ENCODE measurements at places on chromosomes 2 and 18.
A peak's percentile ranks its signal among the peaks of the same experiment; 100 is the strongest.

DNA sequence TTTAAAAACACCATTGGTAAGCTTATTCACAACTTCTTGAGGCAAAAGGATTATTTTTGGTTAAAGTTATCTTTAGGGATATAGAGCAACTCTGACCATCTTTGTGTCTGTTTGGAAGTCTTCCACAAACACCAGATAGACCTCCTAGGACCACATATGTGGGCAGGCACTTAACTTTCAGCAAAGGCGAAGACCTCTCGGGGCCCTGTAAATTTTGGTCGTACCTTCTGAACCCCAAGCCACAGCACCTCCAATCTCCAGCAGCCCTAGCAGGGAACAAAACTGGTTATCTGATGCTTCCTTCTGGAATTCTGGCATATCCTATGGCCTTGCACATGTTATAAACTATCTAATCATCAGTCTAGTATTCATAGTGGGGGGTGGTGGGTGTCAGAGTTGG lies 114.8 kb downstream of the MBD5 start:
- DNase-seq: no peak

DNA sequence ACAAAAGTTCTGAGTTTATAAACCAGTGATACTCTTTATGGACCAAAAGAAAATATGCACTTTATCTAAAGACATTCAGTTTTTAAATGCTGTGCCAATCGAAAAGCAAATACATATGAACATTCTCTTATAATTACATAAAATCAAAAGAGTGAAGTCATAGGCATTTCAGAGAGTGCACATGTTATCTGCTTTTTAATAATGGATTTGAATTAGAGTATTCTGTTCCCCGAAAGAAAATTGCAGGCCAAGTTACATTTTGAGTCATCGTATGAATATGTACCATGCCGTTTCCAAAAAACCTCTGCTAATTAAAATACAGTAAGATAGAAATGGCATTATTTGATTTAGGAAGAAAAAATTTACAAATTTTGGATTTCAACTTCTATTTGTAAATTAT lies 565.7 kb downstream of the ZEB2 start:
- peak; percentile 49 for DNase-seq

DNA sequence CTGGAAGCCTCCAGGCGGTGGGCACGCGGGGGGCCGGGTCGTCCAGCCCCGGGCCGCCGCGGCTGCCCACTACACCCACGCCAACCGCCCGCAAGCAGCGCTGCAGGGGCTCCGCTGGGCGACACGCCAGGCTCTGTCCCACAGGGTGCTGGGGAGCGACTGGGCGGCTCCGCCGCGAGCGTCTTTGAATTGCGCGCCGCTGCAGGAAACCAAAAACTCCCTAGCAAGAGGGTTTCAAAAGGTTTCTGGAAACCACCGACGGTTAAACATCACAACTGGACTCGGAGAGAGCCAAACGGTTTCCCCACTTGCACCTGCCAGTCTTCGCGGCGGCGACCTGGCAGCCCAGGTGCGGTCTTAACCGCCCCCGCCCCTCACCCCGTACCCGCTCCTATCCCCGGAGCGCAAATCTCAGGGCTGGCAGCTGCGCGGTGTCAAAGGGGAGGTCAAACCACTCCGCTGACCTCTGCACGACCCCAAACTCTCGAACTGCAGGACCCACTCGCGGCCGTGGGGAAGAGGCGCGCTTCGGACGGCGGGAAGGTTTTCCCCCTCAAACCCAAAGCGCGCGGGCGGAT lies 1.0 kb downstream of the CXCR4 start:
- no peak for DNase-seq

DNA sequence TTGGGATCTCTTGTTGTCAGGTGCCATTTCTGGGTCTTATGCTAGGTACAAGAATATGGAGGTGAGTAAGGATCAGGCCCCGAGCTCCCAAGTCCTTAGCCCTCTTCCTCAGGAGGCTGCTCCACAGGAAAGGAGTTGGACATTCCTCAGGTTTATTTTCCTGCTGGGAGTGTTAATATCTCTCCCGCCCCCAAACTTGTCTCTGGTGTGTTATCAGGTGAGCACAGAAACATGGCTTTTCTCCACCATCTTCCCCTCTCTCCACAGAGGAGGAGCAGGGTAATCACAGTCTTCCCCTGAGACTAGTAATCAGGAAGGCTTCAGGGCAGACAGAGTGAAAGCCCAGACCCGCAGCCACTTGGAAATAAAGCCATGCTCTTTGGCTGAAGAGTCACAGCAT lies 73.3 kb upstream of the CAPN13 start:
- DNase-seq: no peak

GRCh38 chr2:174120346-174120745 lies 128.0 kb downstream of the OLA1 start:
- DNase-seq: no peak

- no peak for DNase-seq
These were observed 16.2 kb downstream of the ATG16L1 start for GRCh38 chr2:233267516-233268245.

DNA sequence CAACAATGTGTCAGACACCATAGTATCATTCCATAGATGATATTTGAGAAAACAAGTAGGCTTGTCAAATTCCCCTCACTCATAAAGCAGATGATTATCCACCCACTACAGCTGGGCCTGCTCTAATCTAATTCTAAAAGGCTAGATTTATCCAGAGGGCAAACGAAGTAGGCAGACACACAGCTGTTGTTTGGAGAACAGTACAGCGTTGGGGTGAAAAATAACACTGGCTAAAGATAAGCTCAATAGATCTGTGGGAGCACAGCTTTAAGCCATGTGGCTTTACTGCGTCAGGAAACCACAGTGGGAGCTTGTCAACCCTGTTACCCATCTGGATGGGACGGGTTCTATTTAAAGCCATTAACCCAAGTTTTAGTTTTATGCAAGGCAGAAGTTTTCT lies 48.9 kb upstream of the COBLL1 start:
- DNase-seq: peak; percentile 31

- DNase-seq: no peak
These were observed 122.2 kb downstream of the CAPN13 start for GRCh38 chr2:30684996-30685395.

Measured in skin of body (tissue), 3 donors.